ENCODE measurements at places on chromosomes 5 and 9.

GRCh38 chr5:134794082-134794481 lies 35.5 kb downstream of the DDX46 start:
- peak; percentile 15 for DNase-seq

- DNase-seq: no peak
Measured at GRCh38 chr5:68251804-68252522, 36.4 kb downstream of the PIK3R1 start.

DNA sequence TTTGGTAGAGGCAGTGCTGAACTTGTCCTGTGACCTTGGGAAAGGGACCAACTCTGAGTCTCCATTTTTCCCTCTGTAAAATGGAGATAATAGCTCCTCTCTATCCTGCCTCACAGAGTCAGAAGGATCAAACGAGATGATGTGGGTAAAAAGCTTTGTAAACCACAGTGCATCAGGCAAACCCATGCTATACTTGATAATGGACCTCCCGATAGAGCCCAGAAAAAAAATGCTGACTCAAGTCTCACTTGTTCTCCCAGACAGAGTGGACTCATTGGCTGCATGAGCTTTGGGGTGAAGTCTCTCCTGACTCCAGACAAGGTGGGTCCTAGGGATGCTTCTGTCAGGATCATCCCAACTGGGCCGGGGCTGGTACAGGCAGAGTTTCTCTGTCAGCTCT lies 32.0 kb downstream of the RGS3 start:
- DNase-seq: no peak

GRCh38 chr5:73395256-73395655 lies 53.3 kb downstream of the FOXD1 start:
- DNase-seq: peak; percentile 73

- no peak for DNase-seq
Measured at GRCh38 chr9:85118990-85119755, 449.6 kb downstream of the NTRK2 start.

DNA sequence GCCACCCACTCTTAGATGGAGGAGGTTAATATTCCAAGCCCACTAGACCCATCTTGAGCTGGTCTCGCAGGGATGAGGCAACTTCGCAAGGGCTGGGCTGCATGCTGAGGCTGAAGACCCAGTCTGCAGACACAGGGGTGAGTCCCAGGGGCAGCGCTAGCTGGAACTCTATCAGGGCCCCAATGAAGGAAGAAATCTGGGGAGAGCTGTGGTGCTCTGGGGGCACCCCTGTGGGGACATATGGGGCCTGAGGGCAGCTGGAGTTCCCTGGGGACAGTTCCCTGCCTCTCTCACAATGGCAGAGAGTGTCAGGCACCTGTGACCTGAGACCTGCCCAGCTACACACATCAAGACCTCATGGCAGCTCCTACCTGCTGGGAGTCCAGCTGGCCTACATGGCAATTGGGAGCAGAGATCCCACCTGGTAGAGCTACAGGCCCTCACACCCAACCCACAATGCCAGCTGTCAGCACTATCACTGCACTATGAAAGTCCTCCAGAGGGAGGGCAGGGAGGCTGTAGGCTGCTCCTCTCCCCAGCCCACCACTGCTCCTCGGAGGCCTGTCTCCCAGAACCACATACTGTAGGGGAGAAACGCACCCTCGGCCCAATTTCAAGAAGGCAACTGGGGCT lies 202.2 kb downstream of the GABBR2 start:
- no peak for DNase-seq

- no peak for DNase-seq
Measured at GRCh38 chr9:91408475-91408874, 15.2 kb downstream of the NFIL3 start.

DNA sequence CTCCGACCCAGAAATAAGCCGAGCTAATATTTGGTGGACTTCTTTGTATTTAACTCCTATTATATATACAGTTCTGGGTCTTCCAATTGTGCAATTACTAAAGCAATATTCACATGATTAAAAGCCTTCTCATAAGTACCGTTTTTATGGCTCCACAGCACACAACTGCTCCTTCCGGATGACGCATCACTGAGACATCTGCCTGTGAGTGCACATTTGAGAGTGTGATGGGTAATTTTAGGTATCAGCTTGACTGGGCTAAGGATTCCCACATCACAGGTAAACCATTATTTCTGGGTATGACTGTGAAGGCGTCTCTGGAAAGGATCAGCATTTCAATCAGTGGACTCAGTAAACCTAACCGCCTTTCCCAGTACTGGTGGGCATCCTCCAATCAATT lies 77.5 kb upstream of the SYK start:
- no peak for DNase-seq

DNA sequence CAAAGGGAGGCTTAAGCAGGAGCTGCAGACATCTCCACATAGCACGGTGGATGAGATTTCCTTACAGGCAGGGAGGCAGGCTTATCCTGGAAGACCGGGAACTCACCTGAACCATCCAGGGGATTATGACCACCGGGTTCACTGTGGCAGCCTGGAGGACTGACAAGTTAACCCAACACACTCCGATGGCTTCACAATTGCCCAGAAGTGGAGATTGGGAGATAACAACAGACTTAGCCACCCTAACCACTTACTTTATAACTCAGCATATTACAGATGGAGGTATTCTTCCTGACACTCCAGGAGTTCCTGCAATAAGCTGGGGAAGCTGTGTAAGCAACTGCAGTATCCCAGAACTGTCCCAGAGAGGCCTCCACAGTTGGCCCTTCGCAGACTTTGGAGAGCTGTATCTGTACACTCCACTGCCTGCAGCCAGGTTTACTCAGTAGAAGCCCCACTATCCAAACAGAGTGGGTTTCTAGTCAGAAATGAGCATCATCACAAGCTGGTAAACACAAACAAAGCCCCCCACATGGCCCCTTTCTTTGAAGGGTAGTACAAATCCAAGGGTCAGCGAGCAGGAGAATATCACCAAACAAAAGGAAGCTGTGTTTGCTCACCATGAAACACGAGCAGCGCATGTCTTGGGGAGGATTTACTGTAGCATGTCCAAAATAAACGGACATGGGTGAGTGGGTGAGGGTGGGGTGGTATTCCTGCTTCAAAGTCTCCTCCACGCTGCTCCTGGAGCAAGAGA lies 462.2 kb downstream of the RASEF start:
- no peak for DNase-seq

DNA sequence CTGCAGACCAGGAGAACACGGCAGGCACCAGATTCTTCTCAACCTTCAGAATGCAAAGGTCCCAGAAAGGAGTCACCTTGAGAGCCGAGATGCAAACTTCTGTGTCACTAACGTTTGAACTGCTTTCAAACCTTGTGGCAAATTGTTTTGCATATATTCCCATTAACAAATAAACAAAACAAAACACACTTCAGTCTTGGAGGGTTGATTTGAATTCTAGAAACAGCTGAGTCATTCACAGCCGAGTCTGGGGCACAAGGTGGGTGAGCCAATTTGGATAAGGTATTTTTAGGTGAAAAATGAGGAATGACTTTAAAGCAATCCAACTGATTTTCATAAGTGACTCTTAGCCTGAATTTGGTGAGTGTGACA lies 38.8 kb upstream of the ANKRD33B start:
- no peak for DNase-seq

- no peak for DNase-seq
Measured at GRCh38 chr5:17428176-17428800, 69.7 kb upstream of the TAF11L2 start.

DNA sequence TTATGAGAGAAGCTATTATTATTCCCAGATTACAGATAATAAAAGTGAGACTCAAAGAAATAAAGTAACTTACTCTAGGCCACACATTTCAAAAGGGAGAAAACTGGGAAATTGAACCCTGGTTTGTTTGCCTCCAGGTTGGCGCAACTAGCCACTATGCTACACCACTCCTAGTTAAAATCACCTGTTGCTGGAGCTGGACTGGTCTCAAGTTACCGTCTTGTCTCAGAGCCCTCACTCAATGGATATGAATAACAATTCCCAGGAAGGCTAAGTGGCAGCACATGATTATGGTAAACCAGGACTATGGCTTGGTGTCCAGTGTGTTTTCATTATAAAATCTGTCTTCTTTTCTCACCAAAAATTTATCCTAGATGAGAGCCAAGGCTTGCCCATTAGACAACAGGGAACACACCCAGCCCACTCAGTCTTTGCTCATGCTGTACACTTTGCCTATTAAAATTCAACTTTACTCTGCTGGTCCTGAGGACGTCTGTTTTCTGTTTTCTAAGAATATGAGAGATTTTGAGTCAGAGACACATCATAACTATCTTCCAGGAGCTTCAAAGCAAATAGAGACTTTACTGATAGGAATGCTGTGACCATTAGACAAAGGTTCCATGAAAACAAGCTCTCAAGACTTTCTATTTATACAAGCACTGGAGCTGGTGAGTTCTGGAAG lies 58.1 kb downstream of the ADRB2 start:
- no peak for DNase-seq

DNA sequence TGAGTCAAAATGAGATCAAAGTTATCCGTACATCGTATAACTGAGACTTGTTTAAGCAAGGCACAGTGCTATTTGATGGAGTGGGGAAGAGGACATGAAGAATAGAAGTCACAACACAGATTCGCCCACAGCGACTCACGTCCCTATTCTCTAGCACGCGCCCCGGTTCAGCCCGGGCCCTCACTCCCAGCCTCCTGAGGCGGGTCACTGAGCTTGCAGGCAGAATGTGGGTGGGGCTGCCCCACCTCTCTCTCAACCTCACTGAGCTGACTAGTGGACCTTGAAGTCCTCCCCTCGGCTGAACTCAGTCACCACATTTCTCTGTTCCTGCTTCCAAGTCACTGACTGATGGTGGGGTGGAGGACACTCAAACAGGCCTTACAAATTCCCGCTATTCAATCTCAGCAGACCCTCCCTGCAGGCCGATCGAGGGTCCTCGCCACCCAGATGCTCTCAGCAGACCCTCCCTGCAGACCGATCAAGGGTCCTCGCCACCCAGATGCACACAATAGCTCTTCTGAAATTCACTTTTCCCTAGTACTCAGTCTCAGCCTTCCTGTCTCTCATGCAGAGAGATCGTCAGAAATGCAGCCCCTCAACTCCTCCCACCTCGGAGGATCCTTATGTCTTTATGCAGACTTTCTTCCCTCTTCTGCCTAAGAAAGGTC lies 12.9 kb downstream of the GLDC start:
- no peak for DNase-seq

GRCh38 chr5:177036443-177036842 lies 13.9 kb downstream of the ZNF346 start:
- DNase-seq: no peak

GRCh38 chr9:13432904-13433303 lies 153.4 kb upstream of the MPDZ start:
- DNase-seq: no peak

- no peak for DNase-seq
Measured at GRCh38 chr9:219670-220365, 5.2 kb downstream of the DOCK8 start.

- no peak for DNase-seq
Measured at GRCh38 chr9:131288217-131288616, 1.3 kb upstream of the PLPP7 start.

DNA sequence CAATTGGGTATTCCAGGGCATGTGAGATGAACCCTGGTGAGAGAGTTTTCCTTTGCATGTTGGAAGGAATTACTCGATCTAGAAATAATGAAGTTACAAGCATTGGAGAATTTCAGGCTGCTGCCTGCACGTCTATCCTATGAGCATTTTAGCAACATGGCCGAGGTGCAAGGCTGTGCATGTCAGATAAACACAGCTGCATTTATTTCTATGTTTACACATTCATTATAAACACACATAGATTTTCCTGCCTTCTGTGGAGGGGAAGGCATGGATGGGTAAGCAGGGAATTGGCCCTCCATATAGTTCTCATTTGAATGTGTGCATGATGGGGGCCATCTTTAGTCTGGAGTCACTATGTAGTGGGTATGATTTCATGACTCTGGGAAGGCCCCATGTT lies 42.3 kb downstream of the AOPEP start:
- DNase-seq: no peak

GRCh38 chr9:127507751-127508648 lies 56.7 kb downstream of the LRSAM1 start:
- DNase-seq: no peak

DNA sequence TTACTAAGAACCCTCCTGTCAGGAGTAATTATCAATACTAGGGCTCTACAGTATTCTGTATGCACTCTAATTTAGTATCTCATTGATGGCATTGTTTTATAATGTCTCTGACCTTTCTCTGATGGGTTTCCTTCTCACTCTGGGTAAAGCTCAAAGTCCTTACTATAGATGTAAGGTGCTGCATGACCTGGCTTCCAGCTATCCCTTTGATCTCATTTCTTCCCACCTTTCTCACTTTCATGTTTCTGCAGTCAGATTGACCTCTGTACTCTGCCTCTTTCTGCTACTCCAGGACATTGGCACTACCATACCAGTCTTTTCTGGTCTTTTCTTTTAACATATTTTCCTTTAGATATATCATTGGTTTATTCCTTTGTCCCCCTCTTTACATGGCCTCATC lies 2332.8 kb upstream of the C9orf72 start:
- DNase-seq: no peak

DNA sequence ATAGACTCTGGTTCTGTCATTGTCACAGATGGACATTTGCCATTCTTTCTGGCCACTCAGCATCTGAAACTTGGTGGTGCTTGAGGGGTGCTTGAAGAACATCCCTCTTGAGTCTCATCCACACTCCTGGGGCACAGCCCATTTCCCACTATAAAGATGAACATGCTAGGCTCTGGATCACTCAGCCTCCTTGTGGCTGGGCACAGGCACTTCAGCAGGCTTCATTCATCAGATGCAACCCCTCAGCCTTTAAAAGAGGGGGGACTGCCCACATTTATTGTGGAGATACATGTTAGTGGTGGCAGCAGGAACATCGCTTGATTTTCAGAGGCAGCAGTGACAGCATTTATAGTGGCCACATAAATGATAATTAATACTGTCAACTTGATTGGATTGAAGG lies 124.7 kb upstream of the NIPBL start:
- no peak for DNase-seq

DNA sequence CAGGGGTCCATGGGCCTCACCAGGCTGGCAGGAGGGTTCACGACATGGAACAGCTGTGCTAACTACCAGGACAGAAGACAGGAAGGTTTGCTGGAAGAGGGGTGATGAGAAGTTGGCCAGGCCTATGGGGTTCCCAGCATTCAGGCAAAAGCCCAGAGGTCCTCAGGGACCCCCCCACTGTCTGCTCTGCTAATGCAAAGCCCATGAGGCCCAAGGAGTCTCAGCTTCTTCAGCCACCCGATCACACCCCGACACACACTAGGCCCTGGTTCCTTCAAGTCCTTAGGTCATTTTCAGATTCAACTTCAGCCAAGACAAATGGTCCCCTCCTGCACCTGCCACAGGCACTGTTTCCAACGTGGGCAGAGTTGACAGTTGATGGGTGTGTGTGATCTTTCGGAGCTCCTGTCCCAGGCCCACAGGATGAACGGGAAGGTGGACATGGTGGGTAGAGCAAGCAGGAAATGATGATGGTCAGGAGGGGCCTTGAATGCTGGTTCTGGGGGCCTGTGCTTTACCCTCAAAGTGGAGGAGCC lies 20.4 kb downstream of the ADAMTS2 start:
- DNase-seq: no peak

GRCh38 chr9:101925498-101925897 lies 187.1 kb upstream of the GRIN3A start:
- no peak for DNase-seq

All from astrocyte of the hippocampus (primary cell).